Eye (tissue), 1 donor: ENCODE measurements at places on chromosomes 12 and 14.

DNA sequence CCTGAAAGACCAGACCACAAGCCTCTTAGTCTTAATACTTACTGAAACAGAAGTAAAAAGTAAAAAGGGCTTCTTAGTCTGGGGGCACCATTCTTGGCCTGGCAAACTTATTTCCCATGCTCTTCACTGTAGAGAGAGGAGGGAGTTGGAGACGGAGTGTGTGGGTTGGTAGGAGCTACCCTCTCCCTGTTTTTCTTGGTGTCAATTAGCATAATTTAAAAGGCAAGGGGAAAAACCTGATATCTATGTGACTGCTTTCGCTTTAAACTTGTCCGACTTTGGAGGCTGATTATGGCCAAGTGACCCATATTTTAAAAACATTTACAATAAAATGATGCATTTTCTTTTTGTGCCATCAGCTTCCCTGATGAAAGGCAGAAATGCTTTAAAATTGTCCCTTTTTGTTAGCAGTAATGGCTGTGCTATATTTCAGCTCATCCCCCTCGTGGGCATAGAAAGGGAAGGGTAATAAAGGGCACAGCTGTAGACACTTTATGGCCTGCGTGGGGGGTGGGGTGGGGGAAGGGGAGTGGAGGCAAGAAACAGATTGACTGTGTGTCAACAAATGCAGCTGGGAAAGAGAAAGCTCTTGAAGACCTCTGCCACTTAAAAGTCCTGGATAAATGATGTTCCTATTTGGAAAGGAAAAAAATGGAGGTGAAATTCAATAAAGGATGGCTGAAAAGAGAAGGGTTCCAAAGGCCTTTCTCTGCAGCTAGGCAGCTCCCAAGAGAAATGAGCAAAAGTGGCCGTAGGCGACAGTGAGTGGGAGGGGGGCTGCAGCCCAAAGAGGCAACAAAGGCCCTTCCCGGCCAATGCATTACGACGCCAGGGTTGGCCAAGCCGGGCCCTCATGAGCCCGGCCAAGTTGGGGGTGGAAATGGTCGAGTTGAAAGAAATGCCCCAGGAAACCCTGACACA lies 57.5 kb upstream of the TMEM263 start:
- DNase-seq, result peak; percentile 80

DNA sequence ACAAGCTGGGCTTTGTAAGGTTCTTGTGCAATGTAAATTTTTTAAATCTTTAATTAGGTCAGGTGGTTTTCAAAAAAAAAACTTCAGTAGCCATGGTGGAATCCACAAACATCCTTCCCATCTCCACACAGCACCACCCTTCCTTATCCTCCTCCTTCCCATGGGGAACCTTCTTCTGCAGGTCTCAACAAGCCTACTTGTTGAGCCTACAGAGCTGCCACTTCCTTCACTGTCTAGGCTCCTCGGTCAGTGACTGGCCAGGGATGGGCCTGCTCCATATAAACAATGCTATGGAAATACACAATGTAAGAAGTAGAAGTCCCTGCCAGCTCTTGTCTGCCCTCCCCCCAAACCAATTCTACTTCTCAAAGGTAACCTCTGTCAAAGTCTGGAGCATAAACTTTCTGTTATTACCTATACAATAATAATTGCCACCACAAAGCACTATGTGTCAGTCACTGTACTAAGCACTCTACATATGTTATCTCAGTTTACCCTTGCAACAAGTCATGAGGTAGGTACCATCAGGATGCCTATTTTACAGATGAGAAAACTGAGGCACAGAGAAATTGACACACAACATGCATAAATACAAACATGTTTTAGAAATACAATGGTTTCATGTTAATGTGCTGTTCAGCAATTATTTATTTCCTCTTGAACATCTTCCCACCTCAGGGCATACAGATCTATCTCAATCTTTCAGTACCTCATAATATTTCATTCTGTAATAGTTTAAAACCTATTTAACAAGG lies 17.4 kb downstream of the LIMA1 start:
- no peak for DNase-seq

GRCh38 chr14:37063467-37064240 lies 108.8 kb downstream of the SLC25A21 start:
- DNase-seq, result no peak

DNA sequence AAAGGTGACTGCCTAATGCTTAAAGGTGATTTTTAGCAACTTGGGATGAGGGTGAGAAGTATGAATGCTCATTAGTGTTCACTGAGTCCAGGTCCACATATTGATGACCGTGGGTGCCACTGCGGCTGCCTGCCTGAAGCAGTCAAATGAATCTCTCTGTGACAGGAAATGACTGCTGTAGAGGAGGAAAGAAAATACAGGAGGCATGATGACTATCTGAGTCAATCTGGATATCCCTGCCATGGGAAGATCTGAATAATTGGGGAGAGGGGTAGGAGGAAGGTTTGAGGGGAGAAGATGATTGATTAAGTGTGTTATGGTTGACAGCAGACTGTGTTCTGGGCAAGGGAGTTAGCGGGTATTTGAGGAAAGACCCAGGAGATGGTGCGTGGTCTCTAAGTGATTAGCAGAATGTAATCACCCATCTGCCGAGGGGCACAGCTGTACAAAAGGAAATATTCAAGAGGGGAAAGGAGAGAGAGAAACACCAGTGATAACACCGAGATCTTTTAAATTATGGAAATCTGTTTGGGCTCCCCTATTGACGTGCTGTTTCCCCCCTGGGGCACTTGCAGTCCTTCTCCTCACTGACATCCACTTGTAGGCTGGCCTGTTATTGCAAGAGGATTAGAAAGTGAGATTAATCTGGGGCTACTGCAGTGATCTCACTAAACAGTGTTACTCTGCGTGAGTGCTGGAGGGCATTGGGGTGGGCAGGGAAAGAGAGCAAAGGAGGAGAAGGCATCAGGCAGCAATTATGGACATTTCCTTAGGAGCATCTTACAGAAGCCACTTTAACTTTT lies 97.7 kb downstream of the AKAP6 start:
- peak; percentile 42 for DNase-seq

DNA sequence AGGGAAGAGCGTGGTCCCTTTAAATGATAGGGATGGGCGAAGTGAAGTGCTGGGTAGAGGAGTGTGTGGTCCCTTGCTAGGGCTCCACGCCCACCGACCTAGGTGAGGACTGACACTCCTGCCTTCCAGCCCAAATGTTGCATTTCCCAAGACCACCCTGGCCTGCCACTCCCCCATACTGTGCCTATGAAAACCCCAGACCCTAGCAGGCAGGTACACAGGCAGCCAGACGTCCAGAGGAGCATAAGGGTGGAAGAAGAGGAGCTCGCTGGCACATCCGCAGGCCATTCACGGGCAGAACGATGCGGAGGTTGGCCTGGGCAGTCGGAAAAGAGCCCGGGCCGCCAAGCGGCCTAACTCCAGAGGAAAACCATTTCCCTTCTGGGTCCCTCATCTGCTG lies 817 bp upstream of the IPO8 start:
- no peak for DNase-seq

- DNase-seq, result no peak
These were observed 64.9 kb downstream of the SPRING1 start for GRCh38 chr12:116672842-116673516.

GRCh38 chr12:42234970-42235369 lies 3.1 kb downstream of the YAF2 start:
- DNase-seq, result no peak

GRCh38 chr12:57886542-57886941 lies 40.0 kb upstream of the CTDSP2 start:
- DNase-seq, result no peak

DNA sequence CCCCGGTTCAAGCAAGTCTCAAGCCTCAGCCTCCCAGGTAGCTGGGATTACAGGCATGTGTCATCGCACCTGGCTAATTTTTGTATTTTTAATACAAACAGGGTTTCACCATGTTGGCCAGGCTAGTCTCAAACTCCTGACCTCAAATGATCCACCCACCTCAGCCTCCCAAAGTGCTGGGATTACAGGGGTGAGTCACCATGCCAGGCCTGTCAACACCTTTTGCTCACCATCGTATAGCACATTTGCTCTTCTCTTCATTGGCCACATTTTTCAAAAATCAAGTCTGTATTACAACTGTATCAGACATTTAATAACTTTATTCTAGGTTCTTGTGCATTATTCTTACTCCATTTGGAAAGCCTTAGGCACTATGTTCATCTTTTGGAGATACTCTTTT lies 50.3 kb downstream of the BCAT1 start:
- no peak for DNase-seq

DNA sequence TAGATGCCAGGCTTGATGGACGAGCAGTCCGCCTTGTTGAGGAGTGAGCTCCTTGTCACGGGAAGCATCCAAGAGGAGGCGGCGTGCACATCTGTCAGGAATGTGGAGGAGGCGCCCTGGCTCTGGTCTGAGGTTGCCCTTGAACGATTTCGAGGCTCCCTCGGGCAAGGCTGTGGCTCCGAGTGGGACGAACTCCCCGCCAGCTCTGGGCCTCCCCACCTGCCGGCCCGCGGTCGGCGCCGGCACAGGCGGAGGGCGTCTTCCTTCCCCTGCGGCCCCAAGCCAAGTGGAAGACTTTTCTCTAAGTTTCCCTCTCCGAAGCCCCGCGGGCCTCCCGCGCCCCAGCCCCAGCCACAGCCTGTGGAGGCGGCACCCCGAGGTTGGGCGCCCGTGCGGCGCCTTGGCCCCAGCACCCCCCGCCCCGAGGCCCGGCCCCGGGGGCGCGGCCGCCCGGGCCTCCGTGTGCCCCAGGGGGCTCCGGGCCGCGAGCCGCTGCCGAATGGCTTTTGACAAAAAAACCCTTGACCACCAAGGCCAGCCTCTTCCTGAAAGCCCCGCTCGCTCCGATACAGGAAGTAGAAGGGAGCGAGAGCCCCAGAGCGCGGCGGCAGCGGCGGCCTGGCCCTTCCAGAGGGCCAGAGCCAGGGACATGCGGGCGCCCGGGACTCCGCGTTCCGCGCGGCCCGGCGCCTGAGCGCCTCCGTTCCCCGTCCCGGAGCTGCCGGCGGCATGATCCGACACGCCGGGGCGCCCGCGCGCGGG lies at the start of gene RIN3:
TSS of gene RIN3 (plus strand) at position 578 of the 762 bp plus-strand sequence. CDS start at position 730, 152 bp downstream.
- peak; percentile 62 for DNase-seq

DNA sequence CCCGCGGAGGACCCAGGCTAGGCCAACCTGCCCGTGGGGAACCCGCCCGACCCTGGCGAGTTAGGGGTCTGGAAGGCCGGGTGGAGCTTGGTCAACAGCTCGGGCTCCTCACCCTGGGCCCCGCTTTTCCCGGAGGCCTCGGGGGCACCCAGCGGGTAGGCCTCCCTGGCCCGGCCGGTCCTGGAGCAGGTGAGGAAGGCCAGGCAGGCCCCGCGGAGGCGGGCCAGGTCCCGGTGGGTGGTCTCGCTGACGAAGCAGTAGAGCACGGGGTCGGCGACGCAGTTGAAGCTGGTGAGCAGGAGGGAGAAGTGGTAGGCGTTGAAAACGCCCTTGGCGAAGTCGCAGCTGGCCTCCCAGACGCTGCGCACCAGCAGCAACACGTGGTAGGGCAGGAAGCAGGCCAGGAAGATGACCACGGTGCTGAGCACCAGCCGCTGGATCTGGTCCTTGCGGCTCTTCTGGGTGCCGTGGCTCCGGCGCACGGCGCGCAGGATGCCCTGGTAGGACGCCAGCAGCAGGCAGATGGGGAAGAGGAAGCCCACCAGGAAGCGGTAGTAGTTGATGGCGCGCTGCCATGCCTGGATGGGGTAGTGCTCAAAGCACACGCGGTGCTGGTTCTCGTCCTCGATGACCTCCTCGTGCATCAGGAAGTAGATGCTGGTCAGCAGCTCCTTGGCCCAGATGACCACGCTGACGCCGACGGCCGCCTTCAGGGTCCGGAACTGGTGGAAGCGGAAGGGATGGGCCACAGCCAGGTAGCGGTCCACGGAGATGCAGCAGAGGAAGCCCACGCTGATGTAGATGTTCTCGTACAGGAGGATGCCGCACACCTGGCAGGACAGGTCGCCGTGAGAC lies 10.3 kb downstream of the GPR68 start:
- no peak for DNase-seq

DNA sequence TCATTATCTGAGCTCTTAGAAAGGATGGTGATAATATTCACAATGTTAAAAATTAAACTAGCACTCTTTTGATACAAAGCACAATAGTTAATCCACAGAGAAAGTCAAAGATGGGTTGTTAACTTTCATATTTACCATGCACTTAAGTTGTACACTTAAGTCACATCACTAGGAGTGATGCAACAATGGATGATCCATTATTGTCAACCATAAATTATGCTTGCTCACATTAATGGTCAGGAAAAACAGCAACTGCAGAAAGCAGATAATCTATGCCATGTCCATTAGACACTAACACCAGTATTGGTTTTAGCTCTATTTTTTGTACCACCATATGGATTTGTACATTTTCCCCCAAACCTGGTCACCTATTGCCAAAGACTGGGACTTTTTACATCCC lies 195.5 kb downstream of the FOXA1 start:
- DNase-seq, result no peak

DNA sequence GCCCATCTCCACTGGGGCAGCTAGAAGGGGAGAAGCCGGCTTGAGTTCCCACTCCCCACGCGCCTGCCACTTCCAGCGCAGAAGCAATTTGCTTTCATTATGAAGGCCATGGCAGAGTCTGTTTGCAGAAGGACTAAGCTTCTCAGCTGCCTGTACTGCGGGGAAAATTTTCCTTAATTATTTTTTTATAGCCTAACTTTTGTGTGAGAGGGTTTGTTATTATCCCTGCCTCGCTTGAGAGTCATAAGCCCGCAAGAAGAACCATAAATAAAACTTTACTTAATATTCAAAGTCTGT lies 56.0 kb upstream of the DLK1 start:
- peak; percentile 41 for DNase-seq

- DNase-seq, result no peak
These were observed 8.4 kb upstream of the MLEC start for GRCh38 chr12:120678572-120678971.

DNA sequence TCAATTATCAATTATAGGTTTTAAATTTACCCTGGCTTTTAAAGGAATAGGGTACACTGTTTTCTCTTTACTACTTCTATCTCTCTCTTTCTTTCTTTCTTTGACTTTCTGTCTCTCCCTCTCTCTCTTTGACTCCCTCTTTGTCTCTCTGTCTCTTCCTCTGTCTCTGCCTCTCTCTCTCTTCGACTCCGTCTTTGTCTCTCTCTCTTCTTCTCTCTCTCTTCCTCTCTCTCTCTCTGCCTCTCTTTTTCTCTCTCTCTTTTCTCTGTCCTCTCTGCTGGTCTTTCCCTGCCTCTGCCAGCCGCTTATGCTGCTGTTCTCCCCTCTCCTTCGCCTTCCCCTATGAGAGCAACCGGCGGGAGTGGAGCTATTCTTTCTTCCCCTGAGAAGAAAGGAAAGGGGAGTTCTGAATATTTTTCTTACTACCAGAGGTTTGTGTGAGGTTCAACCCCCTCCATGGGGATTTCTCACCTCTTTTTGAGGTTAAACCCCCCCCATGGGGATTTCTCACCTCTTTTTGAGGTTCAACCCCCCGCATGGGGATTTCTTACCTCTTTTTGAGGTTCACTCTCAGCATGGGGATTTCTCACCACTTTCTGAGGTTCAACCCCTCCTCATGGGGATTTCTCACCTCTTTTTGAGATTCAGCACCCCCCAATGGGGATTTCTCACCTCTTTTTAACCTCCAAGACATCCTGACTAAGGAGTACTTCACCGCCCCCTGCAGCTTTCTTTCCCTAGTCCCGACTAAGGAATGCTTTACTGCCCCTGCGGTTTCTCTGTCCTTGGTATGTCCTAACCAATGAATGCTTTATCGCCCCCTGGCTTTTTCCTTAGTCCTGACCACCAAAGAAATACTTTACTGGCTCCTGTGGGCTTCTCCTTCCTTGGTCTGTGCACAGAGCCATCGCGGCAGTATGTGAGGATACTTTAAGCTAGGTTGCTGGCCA lies 27.4 kb upstream of the DDHD1 start:
- DNase-seq, result peak; percentile 10
